A549 treated with ZK216348 at 1 μM for 4 hours (cell line): ENCODE measurements at places on chromosomes 12 and 14. TPM values are rescaled to one million over a fixed set of nuclear protein-coding genes. Genes with fewer than 3 reads are reported as not detected.

OTX2 gene
- not detected in 5 replicates for total RNA-seq

COA8 gene
- total RNA-seq: 49.8 to 59.6 TPM (median 51.8 TPM) in 5 replicates

ADAM20 gene
- total RNA-seq: not detected in 5 replicates

ZNF84 gene
- 10.9 to 15.5 TPM (median 12.9 TPM) in 5 replicates for total RNA-seq

OR4K2 gene
- not detected in 5 replicates for total RNA-seq

GPR84 gene
- not detected in 5 replicates for total RNA-seq
